Activated CD8-positive, alpha-beta memory T cell treated with anti-CD3 and anti-CD28 coated beads for 4 hours (primary cell): ENCODE measurements at places on chromosomes 12 and 14.

DNA sequence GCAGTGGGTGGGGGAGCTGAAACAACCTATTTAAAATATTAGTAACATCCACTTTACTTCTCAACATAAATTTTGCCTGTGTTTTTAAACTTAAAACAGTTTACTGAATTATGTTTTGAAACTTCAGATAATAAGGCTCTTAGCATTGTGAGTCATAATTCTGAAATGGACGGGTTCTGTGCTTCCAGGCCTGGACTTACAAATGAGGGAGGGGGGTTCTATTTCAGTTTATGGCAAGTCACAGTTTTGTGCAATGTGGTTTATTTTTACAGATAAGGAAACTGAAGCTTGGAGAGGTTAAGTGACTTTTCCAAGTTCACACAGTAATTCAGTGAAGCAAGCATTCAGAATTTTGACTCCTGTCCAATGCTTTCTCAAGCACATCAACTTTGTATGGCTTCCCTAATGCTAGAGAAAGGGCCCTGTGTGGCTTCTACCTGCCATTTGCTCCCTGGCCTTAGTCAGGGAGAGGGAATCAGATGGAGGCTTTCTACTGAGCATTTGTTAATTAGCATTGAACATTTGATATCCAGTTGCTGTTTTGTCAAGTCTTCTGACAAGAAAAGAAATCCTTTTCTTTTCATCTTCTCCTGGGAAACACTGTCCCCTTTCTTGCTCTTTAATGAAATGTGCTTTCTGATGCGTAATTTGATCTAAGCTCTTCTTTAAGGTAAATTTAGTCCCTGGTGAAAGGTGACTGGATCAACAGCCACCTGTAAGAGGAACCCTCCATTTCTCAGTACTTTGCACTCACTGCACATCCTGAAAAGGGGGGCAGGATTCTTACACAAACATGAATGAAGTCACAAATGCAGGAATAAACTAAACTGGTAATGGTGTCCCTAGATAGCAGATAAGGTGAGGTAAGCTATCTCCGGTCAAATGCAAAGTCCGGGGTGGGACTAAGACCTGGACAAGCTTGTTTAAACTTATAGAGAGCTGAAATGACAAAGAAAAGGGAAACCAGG lies 2.5 kb upstream of the SALL2 start:
- no peak for DNase-seq

DNA sequence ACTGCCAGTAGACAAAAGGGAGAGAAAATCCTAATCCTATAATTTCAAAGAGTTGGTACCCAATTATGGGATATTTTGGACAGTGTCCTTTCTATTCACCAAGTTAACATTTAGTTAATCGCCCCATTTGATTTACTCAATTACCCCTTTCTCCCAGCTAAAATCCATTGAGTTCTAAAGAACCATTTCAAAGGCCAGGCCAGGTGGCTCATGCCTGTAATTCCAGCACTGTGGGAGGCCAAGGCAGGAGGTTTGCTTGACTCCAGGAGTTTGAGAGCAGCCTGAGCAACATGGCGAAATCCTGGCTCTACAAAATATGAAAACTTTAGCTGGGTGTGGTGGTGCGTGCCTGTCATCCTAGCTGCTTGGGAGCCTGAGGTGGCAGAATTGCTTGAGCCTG lies 5.5 kb upstream of the GPR19 start:
- DNase-seq = no peak

GRCh38 chr14:95495538-95496025 lies 20.9 kb downstream of the SYNE3 start:
- no peak for DNase-seq

DNA sequence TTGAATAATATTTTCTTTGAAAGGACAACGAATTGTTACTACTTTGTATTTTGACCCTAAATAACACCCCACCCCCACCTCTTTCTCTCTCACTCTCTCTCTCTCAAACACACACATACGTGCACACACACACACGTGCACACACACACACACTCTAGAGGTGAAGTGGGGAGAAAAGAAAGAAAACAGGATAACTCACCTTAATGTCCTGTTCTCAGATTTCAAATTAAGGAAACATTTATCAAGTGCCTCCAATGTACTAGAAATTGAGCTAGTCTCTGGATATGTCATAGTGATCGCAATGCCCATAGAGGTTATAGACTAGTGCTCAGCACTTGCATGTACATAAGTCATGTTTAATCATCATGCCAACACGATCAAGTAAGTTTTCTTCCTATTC lies 1483.6 kb upstream of the SEL1L start:
- no peak for DNase-seq

DNA sequence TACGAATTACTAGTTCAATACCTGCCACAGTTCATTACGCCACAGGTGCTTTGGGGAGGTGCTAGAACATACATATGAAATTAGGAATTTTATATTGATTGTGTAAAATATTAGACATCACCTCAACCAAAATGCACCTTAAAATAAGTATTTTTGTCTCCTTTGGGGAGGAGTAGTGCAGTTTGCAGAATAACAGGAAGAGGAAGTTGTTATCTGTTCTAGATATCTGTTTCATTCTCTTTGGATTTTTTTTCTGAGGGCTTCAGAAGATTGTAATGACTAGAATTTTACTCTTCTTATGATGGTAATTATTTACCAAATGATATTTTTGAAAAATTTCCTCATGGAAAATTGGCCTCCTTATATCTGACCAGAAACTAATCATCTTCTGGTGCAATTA lies 9.9 kb upstream of the GYS2 start:
- no peak for DNase-seq

GRCh38 chr14:79781882-79782281 lies 429.4 kb downstream of the DIO2 start:
- DNase-seq = no peak

DNA sequence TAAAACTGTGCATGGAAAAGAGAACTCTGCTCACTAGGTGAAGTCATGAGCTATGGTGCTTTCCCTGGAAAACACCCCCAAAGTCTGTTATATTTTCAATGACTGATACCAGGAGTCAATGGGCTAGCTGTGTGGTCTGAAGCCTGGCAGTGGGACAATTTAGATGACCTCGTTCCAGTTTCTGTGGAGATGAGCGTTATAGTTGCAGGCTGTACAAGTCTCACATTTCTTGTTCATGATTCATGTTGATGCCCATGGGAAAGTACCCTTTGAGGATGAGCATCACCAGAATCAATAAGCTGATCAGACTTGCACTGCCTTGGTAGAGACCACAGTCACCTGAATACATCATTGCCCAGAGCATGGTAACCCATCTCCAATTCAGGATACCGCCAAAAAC lies 70.7 kb downstream of the NOVA1 start:
- no peak for DNase-seq

DNA sequence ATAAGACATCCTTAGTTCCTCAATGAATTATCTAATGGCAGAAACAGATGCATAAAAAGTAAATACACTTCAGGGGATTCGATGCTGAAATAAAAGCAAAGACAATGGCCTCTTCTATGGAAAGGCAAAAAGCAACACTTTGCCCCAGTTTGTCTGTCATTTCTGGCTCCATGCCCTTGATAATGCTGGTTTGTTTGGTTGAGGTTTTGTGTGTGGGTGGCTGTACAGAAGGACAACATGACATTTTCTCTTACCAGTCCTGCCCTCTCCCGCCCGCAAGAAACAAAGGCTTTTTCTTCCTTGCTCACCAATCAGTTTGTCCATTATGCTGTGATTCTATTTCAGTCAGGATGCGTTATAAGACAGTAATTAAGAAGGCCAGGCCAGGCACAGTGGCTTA lies 18.1 kb upstream of the WDR89 start:
- DNase-seq = no peak

DNA sequence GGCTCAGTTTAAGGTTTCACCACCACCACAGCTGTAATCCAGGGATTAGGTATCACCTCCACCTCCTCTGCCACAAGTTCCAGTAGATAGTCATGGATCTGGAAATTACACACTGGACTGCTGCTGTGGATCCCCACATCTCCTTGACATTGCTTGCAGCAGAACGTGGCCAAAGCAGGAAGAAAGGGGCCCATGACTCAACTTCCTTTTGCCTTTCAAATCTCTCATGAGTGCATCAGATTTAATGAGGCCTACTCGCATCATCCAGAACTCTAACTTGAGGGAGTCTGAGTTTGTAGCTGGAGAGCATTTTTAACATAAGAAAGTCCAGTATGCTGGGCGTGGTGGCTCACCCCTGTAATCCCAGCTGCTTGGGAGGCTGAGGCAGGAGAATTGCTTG lies 29.2 kb upstream of the TMED10 start:
- no peak for DNase-seq

GRCh38 chr12:53743266-53744129 lies 8.3 kb downstream of the CISTR start:
- DNase-seq = peak; percentile 37

- DNase-seq = no peak
Observed at GRCh38 chr12:113867258-113867657, 98.9 kb downstream of the RBM19 start.

- DNase-seq = no peak
Observed at GRCh38 chr12:50477241-50477832, 27.4 kb upstream of the DIP2B start.

GRCh38 chr14:97703006-97703760 lies 906.0 kb downstream of the VRK1 start:
- DNase-seq = no peak

DNA sequence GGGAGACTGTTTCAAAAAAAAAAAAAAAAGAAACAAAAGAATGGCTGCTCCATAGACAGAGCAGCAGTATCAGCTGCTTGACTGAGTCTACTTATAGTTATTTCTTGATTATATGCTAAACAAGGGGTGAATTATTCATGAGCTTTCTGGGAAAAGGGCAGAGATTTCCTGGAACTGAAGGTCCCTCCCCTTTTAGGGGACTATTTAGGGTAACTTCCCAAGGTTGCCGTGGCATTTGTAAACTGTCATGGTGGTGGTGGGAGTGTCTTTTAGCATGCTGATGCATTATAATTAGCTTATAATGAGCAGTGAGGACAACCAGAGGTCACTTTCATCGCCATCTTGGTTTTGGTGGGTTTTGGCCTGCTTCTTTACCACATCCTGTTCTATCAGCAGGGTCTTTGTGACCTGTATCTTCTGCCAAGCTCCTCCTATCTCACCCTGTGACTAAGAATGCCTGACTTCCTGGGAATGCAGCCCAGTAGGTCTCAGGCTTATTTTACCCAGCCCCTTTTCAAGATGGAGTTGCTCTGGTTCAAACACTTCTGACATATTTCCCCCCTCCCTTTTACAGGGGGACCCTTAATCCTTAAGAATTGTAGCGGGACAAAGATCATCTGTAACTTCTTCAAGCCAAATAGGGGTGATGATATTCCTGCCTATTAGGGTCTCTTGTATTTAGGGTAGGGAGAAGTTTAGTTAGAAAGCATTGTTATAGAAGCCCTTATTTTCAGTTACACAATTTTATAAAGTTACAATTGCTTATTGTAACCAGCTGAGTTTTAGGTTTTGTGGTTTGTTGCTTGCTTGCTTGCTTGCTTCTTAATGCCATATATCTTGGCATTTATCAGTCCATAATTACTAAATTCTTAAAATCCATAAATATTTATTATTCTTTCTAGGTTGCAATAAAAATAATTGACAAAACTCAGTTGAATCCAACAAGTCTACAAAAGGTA lies 42.5 kb downstream of the MARK3 start:
- DNase-seq = no peak

DNA sequence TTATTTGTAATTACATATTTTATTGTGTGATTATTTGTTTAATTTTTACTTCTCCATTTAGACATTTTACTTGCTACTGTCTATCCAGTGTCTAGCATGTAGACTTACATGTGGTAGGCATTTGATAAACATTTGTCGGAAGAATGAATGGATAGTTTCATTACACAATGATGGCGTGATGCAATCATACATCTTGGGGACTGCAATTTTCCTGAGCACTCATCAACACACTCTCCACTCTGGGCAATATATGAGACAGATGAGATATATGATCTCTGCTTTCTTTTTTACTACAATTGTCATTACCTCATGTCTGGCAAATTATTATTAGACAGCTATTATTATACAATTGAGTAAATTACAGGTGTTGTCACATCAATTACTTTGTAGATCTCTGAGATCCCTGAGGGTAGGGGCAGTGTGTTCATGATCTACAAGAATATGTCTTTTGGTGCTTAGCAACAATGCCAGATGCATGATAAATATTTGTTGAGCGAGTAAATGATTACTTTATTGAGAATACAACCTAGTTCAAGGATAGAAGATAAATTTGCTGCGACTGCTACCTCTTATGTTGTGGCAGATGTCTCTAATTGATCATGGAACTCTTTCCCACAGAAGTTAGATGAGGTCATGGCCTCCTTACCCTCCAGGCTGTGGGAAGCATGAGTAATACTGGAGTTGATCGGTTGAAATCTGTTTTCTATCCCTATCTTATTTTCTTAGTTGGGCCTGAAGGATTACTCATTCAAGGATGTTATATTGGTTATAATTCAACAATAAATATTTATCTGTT lies 416.0 kb downstream of the LRIG3 start:
- no peak for DNase-seq

DNA sequence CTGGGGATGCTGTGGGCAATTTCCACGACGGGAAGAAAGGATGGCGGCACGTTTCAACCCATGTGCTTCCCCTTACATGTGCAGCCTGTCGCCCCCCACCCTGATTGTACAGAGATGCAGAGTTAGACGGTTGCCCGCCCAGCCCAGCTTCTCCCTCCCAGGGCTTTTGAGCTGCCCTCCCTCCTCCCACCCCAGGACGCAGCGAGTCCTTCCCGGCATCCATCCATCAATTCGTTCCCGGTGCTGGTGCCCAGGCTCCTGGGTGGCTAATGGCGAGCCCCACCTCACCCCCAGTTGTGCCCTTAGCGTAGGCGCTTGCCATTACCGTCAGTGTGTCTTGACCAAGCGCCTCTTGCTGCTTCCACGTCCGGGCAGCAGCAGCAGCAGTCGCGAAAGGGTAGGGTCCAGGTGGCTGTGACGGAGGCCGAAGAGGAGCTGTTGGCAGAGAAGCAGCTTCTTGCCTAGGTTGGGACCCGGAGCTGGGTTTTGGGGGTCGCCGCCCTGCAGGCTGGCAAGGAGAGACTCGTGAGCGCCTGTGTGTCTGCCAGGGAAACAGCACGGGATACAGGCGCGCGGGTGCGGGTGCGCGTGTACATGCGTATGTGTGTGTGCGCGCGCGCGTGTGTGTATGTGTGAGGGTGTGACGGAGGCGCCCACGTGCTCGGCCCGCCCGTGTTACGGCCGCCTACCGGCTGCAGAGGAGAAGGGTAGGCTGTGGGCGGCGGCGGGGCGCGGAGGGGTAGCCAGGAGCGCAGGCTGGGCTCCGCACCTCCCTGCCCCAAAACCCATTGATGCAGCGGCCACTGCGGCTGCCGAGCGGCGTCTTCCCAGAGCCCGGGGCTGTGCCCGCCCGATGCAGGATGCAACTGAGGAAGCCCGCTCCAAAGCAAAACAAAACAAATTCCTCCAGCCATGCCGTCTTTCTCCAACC lies at the start of gene SLC6A15:
TSS of gene SLC6A15 (minus strand) at position 602 of the 931 bp plus-strand sequence. CDS start 20,679 bp downstream, outside the sequence.
- no peak for DNase-seq

GRCh38 chr14:100398044-100398443 lies 74.9 kb downstream of the SLC25A47 start:
- DNase-seq = no peak
